ENCODE measurements at places on chromosomes 2 and 18.

GRCh38 chr2:241017228-241017940 lies 19.0 kb downstream of the SNED1 start:
- DNase-seq = no peak

DNA sequence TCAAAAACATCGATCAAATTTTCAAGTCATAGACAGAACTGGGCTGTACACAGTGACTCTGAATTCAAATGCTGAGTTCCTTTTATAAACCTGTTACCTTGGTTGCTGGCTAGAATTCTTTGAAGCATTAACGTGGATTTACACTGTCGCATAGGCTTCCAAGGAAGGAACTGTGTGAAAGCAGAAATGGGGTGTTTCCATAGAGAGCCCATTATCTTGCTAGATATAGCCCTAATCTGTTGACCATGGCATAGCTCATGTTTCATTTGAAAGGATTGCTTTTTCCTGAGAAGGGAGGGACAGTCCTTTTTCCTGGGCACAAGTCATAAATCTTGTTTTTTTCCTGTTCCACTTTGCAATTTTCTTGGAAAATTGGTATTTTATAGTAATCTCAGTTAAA lies 73.8 kb upstream of the NEUROD1 start:
- no peak for DNase-seq

- no peak for DNase-seq
Observed at GRCh38 chr2:197307933-197308521, 2.6 kb downstream of the ANKRD44 start.

DNA sequence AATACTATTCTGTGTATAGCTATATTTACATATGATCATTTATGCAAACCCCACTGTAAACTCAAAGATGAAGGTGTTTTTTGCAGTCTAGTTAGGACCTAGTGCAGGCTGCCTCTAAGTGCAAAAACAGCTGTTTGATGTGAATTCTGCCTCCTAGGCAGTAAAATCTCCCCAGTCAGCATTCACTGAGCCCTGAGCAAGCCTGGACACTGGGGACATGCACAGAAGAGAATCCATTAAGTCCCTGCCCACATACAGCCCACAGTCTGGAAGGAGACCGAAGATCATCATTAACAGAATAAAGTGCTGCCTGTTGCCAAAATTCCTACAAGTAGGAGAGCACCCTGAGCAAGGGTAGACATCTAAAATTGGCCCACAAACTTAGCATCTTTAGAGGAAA lies 14.4 kb upstream of the BIN1 start:
- no peak for DNase-seq

- no peak for DNase-seq
Observed at GRCh38 chr2:45085487-45085886, 76.2 kb upstream of the SIX2 start.

DNA sequence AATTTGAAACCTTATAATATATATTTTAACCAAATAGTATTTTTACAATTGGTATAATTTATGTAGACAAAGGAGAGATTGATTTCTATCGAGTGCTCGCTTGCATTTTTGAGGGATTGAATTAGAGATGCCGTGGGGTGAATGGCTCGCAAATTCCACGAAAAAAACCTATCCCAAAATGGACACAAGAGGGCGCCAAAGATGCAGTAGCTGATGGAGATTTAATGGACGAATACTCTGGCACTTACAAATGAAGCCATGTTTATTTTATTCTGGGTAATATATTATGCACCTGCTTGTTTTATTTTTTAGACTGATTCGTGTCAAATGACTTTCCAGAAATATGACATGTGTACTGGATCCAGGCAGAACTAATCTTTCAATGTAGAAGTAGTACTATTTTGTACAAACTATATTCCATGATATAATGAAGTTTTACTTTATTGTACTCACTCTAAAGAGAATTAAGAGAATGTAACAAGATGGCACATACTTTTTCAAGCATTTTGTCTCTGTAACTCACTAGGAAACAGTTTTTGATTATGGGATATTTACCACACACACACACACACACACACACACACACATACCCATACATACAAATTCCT lies 505.4 kb downstream of the PLCL1 start:
- no peak for DNase-seq

DNA sequence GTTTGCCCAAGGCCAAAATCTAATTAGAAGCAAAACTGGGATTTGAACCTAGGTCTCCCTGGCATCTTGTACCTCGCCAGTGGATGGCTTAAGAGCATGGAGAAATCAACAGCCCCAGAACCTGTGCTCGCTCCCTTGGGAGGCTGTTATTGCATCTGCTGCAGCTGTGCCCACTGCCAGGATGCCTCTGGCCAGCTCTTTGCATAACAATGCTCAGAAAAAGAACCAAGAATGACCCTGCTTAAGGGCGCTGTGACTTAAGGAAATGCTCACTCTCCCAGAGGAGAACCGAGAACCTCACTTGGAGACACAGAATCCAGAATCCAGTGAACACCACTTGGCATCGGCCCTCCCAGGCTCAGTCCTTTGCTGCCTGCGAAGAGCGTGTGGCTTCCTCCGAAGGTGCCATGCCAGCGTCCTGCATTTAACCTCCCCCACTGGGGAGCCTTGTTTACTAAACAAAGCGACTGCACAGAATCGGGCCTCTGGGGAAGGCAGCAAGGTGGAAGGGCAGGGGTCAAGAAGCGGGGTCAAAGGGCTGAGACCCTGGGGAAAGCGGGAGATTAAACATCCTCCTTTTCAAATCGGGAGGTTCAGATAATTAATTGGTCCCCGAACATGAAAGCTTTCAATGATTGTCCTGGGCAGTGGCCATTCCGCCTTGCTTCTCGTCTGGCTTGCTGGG lies 71.0 kb upstream of the BOD1L2 start:
- DNase-seq = no peak

- no peak for DNase-seq
Observed at GRCh38 chr2:137670111-137670510, 294.2 kb upstream of the HNMT start.

DNA sequence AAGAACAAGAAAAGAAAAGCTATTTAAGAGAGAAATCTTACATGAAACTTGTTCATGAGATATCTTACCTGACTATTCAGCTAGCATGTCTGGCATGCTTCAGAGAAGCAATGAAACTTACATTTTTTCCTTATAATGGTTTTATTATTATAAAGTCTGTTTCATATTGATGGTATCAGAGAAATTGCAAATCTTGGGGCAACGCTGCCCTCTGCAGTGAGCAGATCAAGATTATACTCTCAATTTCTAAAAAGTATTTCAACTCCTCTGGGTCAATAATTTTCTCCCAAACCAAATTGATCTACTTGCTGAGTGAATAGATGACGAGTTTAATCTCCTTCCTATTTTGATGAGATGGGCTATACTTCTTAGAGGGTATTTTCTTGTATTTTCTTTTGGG lies 235.6 kb downstream of the NUP35 start:
- no peak for DNase-seq

- DNase-seq = no peak
Observed at GRCh38 chr2:234405462-234405861, 91.4 kb downstream of the ARL4C start.

DNA sequence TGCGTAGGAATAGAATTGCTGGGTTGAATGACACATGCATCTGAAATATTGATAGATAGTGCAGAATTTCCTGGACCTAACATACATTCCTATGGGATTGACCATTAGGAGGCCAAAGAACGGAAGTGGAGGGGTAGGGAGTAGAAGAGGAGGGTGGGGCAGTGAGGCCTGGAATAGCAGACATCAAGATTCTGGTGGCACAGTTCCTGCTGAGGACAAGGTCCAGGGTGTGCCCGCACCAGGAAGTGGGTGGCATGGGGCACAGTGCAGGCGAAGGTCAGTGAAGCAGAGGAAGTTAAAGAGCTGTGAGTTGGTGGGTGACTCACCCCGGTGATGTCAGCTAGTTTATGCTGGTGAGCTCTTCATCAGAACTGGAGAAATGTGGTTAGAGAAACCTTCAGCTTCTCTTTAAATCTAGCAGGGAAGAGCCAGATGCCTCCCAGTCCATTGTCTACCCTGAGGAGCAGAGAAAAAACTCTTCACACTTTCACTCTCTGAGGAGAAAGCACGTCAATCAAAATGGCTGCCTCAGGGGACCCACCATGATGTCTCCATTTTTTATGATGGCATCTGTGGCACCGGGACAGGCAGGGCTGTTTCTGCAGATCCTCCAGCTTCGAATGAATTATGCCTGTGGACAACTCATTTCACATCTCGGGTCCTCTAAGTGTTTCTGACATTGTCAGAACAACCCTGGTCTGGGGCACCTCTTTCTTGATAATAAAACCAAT lies 55.9 kb upstream of the CTLA4 start:
- DNase-seq = no peak

GRCh38 chr2:64913357-64913869 lies 75.8 kb upstream of the SLC1A4 start:
- DNase-seq = no peak

GRCh38 chr2:47112665-47113435 lies 42.3 kb downstream of the STPG4 start:
- DNase-seq = no peak

DNA sequence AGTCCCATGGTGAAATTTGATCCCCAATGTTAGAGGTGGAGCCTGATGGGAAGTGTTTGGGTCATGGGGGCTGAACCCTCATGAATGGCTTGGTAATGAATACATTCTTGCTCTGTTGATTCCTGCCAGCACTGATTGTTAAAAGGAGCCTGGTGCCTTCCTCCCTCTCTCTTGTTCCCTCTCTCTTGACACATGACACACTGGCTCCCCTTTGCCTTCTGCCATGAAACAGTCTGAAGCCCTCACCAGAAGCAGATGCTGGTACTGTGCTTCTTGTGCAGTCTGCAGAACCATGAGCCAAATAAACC lies 30.6 kb upstream of the EPC2 start:
- DNase-seq = no peak

GRCh38 chr2:47299555-47299954 lies 103.4 kb upstream of the MSH2 start:
- DNase-seq = no peak

- DNase-seq = no peak
Observed at GRCh38 chr2:231413921-231414476, 18.5 kb downstream of the B3GNT7 start.

GRCh38 chr18:4040391-4041092 lies 414.6 kb downstream of the DLGAP1 start:
- DNase-seq = no peak

GRCh38 chr2:44952143-44952805 lies 10.8 kb downstream of the SIX3 start:
- no peak for DNase-seq

- DNase-seq = no peak
Observed at GRCh38 chr2:69190743-69191404, 177.9 kb downstream of the ANTXR1 start.

DNA sequence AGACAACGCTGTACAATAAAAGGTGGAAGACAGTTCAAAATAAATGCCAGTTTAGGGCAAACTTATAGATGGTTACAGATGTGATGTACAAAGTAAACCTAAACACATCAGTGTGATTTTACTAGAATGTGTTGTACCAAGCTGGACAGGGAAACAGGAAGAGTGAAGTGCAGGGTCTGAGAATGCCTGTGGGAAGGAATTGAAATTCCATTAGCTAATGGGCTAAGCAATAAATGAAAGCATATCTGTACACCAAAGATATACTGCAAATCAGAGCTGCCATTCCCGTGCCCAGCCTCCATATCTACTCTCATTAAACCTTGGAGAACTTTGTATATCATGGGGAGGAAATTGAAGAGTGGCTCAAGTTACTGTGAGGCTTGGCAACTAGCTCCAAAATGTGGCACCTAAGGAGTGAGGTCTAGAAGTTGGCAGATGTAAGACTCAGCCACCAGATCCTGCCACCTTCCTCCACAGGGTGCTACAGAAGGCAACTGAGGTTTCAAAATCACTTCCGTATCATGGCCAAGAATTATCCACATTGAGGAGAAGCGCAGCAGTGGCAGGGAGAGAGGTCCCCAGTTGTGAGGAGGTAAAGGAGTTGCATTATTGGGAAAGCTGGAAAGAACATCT lies 277.8 kb downstream of the TCF4 start:
- no peak for DNase-seq

- no peak for DNase-seq
Observed at GRCh38 chr2:187988348-187988747, 303.3 kb upstream of the GULP1 start.

DNA sequence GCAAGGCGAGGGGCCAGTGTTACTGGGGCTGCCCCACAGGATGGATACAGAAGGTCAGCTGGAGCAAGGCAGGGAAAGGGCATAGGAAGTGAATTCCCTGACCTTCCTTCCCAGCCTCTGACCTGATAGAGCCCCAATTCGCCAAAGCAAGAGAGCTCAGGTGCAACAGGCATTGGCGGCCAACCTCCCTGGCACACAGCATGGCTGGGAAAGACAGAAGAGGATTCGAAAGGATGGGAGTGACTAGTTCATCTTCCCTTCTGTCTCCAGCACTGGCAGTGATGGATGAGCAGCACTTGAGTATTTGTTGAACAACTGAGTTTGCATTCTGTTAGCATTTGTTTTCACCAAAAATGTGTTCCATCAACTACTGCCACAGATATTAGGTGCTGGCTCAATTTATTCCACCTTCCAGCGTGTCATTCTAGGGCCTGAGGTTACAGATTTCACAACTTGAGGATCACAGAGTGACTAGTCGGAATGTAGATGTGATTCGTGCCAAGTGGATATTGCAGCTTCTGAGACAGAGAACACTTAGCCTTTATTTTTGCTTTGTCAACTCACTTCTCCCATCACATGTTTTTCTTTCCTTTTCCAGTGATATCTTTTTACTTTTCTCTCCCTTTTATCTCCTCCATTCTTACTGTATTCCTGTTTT lies 6.2 kb downstream of the COPS8 start:
- DNase-seq = no peak

- DNase-seq = no peak
Observed at GRCh38 chr18:26471027-26471426, 77.3 kb downstream of the KCTD1 start.

DNA sequence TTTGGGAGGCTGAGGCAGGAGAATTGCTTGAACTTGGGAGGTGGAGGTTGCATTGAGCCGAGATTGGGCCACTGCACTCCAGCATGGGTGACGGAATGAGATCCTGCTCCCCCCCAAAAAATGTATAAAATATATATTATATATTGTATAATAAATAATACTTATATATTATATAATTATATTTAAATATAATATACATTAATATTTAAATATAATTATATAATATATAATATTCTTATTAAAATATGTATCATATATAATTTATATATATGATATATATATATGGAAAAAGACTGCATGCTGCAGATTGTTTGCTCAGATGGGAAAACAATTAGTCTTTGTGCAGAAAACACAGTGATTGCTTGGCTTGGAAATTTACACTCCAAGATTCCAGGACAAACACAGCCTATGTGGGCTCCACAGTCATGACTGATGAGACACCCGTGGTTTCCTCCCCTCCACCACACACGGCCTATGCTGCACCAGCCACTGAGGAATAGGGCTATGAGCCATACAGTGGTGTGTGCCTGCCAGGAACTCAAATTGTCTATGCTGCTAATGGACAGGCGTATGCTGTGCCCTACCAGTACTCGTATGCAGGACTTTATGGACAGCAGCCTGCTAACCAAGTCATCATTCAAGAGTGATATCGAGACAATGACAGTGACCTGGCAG lies 30.0 kb downstream of the PMAIP1 start:
- DNase-seq = no peak

DNA sequence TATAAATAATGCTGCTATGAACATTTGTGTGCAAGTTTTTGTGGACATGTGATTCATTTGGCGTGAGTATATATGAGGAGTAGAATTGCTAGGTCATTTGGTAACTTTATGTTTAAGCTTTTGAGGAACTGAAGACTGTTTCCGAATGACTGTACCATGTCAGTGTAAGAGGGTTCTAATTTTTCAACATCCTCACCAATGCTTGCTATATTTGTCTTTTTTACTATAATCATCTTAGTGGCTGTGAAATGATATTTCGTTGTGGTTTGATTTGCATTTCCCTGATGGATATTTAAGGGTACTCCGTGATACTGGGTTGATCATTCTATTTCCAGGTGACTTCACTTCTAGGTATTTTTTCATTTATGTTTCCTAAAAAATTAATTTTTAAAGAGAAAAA lies 241.1 kb downstream of the BCL2 start:
- DNase-seq = no peak
